ENCODE measurements at places on chromosomes 7 and 10. TPM values are rescaled to one million over a fixed set of nuclear protein-coding genes. Genes with fewer than 3 reads are reported as not detected.

The CHST15 gene
- total RNA-seq = 24.1 TPM

The RALA gene
- 39.7 TPM for total RNA-seq

The ERCC6 gene
- 7.3 TPM for total RNA-seq

The KLF14 gene
- total RNA-seq = not detected

The MALRD1 gene
- not detected for total RNA-seq

The STAMBPL1 gene
- 1.3 TPM for total RNA-seq

The H2BK1 gene
- total RNA-seq = not detected

The MSS51 gene
- total RNA-seq = 1.4 TPM

The CUL1 gene
- 58.0 TPM for total RNA-seq

The EPDR1 gene
- 2.8 TPM for total RNA-seq

The CYP3A7 gene
- not detected for total RNA-seq

The PDE1C gene
- 4.7 TPM for total RNA-seq

The PTN gene
- not detected for total RNA-seq

The GDF10 gene
- not detected for total RNA-seq

The PON3 gene
- total RNA-seq = 0.31 TPM

The ZSCAN21 gene
- 8.4 TPM for total RNA-seq

The FOXP2 gene
- 8.6 TPM for total RNA-seq

The CLDN12 gene
- total RNA-seq = 14.5 TPM

The VIPR2 gene
- not detected for total RNA-seq

The URGCP gene
- 29.3 TPM for total RNA-seq

The CPN1 gene
- total RNA-seq = not detected

The PLA2G12B gene
- total RNA-seq = 0.13 TPM

The PRSS2 gene
- not detected for total RNA-seq

The ANKRD7 gene
- 0.16 TPM for total RNA-seq

The HDAC9 gene
- total RNA-seq = 26.3 TPM

The TDRD1 gene
- not detected for total RNA-seq

The C10orf53 gene
- not detected for total RNA-seq

The CTNNA3 gene
- not detected for total RNA-seq

The C10orf67 gene
- total RNA-seq = not detected
